SIG-M5 (cell line): ENCODE measurements at places on chromosomes 4 and X.

- no peak for DNase-seq
These were observed 404.4 kb downstream of the TLL1 start for GRCh38 chr4:166277401-166277800.

DNA sequence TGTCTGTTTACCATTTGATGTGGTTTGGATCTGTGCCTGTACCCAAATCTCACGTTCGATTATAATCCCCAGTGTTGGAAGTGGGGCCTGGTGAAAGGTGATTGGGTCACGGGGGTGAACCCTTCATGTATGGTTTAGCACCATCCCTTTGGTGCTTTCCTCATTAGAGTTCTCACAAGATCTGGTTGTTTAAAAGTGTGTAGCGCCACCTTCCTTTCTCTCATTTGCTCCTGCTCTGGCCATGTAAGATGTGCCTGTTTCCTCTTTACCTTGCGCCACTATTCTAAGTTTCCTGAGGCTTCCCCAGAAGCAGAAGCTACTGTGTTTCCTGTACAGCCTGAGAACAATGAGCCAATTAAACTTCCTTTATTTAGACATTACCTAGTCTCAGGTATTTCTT lies 610.7 kb upstream of the ADGRL3 start:
- no peak for DNase-seq

GRCh38 chrX:15206306-15206705 lies 63.6 kb downstream of the ASB9 start:
- no peak for DNase-seq

DNA sequence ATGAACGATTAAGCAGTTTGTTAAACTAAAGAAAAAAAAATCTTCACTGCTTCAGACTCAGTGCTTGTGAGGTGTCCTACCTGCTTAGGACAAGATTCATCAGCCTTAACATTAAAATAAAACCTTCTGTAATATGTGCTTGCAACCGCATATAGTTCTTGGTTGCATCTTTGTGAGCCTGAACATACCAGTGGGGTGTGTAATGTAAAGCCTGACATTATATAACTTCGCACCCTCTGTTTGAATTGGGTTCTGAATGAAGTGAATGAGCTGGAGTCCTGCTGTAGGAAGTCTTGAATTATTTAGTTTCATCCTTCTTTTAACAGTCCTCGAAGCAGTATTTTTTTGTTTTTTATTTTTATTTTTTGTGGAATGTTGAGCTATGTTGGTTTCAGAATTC lies 3.1 kb downstream of the KDM6A start:
- no peak for DNase-seq

DNA sequence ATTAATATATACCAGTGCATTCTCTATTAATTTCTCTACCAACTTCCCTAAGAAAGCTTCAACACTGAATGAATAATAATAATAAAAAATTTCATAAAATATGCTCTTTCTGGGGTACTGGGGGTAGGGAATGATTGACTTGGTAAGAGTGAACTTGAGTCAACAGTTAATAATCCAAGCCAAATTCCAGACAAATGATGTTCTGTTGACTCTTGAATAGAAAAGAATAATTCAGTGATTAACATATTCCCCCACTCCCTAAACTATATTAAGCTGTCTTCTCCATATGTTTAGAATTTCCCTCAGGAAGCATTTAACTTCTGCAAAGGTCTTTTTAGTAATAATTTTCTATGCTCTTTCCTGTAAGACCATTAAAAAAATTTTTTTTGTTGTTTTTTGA lies 12.3 kb downstream of the PGRMC2 start:
- no peak for DNase-seq

GRCh38 chr4:142379277-142380051 lies 466.6 kb downstream of the INPP4B start:
- DNase-seq: no peak

GRCh38 chrX:44785652-44786051 lies 58.2 kb upstream of the DUSP21 start:
- no peak for DNase-seq

GRCh38 chrX:8868906-8869305 lies 67.7 kb upstream of the FAM9A start:
- no peak for DNase-seq
